ENCODE measurements at places on chromosomes 12 and 14.

GRCh38 chr12:85281636-85282312 lies 1.8 kb downstream of the ALX1 start:
- no peak for DNase-seq

DNA sequence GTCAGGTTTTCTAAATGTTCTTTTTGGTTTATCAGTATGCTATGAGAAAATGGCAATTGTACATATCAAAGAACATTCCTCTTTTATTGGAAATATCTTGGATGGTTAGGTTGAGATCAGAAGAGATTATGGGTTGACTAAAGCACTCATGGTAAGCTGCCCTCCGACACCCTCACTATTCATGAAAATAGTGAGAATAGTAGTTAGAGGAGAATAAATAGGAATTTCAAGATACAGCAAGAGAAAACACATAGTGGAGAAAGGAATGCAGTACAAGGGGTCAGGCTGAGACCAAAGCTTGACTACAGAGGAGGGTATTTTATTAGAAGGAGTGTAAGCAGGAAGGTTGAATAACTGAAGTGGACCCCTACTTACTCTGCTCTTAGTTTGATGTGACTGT lies 112.5 kb downstream of the PTPRQ start:
- no peak for DNase-seq

GRCh38 chr14:80313806-80314205 lies 102.5 kb upstream of the DIO2 start:
- DNase-seq: no peak

DNA sequence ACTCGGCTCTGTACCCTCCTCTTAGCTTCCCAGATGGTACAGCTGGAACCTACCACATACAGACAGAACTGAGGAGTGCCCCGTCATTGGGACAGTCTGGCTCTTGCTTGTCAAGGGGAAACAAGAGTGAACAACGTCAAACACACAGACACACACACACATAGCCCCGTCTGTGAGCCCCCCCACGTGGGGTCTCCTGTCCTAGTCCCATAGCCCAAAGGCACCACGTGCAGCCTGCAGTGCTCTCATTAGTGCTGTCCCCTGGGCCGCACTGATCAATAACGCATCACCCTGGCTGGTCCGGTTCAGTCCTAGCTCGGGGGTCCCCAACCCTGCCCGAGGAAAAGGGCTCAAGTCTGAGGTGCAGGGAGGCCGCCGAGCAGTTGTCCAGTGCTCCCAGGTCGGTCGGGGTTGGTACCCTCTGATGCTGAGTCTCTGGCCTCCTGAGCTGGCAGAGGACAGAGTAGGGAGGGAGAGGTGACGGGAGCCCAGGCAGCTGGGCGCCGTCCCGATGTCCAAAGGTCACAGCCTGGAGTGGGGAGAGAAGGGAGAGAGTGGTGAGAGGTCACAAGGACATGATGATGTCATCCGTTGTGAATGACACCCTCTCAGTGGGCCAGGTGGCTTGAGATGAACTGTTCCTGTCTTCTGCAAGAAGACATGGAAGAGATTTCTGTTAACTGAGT lies 105.4 kb upstream of the NOS1 start:
- DNase-seq: no peak

DNA sequence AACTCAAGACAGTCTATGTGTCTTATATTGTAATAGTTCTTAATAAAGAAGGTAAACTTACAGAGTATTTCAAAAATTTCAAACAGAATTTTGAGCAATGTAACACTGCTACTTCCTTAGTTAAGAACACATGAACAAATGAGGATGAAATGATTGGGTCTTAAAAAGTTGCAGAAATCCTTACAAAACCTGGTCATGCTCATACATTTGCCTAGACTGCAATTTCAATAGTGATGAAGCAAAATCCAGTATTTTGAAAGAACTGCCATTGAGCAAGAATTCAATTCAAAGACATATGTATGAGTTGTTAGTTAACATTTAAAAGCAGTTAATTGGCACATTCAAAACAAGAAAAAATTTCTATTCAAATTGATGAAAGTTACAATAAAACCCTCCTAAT lies 17.8 kb upstream of the HIF1A start:
- DNase-seq: no peak
